ENCODE measurements at places on chromosomes 2 and 18.

- no peak for DNase-seq
Observed at GRCh38 chr2:102256874-102257462, 54.4 kb upstream of the IL1RL1 start.

GRCh38 chr2:55918856-55919255 is 4.7 kb downstream of the EFEMP1 start:
- no peak for DNase-seq

DNA sequence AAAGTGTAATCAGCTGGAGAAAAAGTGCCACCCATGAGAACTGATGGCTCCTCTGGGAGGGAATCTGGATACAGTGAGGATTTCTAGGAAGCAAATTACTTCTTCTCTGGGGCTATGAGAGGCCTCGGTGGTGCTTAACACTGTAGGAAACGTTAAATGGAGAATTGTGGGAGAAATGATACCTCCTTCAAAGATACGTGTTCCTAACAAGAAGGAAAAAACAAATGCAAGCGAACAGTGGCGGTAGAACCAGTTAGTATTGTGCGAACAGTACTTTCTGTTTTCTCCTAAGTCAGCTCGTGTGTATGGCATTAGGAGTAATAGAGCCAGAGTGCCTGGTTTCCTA is 587 bp upstream of the MTIF2 start:
- DNase-seq: no peak

GRCh38 chr2:41963661-41964525 is 83.9 kb upstream of the PKDCC start:
- no peak for DNase-seq

DNA sequence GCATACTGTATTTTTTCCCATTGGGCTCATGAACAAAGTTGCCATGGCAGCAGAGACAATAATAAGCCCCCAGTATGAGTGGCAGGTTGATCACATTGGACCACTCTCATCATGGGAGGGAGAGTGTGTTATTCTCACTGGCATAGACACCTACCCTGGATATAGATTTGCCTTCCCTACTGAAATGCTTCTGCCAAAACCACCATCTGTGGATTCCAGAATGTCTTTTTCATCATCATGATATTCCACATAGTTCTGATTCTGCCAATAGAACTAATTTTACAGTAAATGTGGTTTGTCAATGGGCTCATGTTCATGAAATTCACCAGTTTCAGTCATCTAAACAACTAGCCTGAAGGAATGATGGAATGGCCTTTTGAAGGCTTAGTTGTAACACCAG is 18.4 kb downstream of the TMEM200C start:
- DNase-seq: no peak

- DNase-seq: no peak
Observed at GRCh38 chr2:189261916-189262315, 82.4 kb upstream of the COL5A2 start.

DNA sequence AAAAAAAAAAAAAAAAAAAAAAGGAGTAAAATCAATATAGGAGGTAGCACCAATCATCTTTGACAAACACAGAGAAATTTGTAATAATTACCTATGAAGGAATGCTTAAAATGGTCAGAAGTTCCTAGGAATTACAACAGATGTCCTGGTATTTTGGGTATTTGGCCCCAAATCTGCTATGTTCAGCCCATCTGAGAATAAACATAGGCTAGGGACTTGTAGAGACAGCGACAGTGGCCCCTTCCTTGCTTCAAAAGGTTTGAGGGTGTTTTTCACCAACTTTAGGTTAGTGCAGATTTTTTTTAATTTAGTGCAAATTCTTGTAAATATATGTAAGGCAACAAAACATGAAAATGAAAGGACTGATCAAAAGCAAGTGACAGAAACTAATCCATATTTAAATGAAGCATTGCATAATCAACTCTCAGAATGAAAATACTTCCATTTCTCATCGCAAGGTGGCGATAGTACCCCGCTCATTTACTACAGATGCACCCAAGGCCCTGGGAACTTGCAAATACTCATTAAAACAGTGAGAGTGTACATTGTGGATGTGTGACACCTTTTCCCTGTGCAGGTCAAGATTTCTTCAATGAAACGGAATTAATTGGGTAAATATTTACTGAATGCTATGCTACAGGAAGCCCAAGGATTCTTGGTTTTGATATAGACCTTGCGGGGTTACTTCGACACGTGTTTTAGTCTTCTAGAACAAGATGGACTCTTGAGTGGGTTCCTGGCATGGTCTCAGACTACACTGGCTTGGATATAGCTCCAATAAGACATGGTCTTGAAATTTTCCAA is 44.6 kb downstream of the FAM124B start:
- DNase-seq: peak; percentile 72

DNA sequence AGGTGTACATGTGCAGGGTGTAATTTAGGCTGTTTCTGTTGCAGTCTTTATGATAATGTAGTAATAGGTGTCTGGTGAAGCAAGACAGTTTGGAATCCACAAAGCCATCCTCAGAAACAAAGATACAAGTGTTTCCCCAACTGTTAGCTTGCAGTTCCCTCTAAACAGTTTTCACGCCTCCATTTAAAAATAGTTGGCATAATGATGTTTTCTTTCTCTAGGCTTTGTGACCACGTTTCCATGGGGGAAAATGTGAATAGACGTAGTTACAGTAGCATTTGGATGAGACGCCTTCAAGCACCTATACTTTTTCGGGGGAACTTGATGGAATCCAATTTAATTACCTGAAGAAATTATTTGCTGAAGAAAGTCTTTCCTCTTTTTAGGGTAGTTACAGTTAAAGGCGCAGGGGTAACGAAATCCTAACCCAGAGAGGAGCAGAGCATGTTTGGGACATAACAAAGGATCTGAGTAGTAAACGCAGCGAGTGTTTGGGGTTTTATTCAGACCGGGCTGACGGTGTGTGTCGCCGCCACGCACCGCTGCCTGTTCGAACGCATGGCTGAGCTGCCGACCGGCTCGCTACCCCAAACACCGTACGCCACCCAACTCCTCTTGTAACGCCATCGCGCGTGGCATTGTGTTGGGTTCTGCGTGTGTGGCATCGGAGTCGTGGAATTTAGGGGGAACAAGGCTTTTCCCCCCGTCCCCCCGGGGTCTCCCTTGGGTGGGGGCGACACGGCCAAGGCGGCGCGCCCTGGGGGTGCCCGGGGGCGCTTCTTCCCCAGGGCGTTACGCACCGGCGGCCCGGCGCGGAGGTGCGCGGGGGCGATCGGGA is 681 bp upstream of the NRP2 start:
- no peak for DNase-seq

GRCh38 chr18:27847412-27847811 is 329.5 kb downstream of the CDH2 start:
- no peak for DNase-seq

DNA sequence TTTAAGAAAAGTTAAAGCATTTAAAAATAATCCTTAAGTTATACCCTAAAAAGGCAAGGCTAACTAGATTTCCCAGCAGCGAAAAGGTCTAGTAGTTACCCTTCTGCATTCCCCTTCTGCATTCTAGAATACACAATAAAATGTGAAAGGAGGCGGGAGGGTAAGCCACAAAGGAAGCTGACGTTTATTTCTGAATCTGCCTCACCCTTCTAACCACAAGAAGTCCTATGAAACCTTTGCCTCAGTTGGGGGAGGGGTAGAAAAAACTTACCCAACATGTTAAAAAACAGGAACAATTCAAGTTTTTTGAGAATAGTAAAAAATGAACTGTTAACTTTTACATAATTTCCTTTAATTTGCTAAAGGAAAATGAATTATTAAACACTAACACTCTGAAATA is 11.3 kb downstream of the STK17B start:
- peak; percentile 81 for DNase-seq

- DNase-seq: no peak
Observed at GRCh38 chr2:39275016-39275415, 31.2 kb upstream of the CDKL4 start.

DNA sequence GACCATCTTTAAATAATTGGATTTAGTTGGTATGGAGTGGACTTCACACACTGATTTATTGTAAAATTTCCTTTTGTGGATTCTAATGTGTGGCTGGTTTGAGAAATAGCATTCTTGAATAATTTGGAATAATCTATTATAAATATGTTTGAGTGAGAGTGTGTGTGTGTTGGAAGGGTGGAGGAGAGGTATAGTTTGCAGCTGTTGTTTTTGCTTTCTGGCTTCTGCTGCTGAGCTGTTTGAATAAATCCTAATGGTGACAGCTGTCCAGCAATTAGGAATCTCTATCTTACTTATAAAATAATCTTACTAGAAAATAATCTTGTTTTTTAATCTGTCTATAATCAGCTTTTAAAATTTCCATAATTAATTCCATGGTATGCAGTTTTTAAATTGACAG is 1283.0 kb upstream of the CDH2 start:
- no peak for DNase-seq

DNA sequence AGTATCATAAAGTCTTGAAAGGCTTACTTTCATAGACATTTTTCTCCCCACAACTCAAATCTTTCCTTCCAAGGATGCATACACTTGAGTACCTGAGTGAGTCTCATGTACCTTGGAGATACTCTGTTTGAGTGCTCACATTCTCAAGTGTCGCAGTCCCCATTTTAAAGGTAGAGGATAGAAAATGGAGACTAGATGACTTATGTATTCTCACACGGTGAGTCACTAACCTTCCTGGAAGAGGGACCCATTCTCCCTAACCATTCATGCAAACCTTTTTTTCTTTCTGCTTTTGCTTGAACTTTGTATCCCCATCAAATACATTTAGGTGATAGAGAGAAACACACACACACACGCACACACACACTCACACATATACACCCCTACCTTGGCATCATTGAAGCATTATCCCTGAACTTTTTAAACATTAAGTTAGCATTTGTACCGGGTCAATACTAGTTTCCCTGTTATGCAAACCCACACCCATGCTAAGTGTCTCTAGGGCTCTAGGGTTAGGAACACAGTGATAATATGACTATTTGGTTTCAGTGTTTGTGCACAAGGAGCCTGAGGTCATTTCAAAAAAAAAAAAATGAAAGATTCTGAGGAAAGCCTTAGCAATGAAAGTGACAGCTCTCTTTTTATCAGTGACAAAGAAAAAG is 236.2 kb downstream of the IKZF2 start:
- DNase-seq: no peak

DNA sequence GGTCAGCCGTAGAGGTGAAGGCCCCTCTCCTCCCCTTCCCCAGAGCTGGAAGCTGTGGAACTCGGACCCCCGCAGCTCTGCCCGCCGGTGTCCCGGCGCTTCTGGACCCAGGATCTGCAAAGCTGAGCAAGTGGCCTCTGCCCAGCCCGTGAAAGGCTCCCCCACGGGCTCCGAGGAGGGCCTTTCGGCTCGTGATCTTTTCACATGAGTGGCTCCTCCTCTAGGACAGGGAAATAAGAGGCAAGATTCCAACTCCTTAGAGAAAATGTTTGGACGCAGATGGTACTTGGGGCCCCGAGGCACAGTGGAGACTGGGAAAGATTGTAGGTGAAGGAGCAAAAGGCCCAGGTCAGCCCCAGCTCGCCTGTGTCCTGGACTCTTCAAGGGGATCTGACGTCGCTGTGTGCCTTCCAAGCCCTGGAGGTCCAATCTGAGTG is 48.2 kb upstream of the SP3 start:
- DNase-seq: no peak

- DNase-seq: no peak
Observed at GRCh38 chr2:105885456-105885855, 140.7 kb downstream of the NCK2 start.

DNA sequence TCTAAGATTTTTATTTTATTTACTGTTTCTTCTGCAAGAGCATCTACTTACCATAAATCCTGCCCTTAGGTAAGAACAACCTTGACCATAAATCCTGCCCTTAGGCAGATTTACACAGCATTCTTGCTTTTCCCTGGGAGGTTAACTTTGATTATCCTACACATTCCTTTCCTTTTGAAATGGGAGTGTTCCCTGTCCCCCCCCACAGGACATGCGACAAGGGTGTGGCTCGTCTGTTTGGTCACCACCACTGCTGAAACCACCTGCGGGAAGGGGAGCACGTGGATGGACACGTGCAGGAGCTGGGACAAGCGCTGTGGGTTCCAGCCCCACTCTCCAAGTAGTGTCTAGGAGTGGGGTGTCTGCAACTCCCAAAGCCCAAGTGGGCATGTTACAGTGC is 239.3 kb upstream of the SP5 start:
- no peak for DNase-seq

DNA sequence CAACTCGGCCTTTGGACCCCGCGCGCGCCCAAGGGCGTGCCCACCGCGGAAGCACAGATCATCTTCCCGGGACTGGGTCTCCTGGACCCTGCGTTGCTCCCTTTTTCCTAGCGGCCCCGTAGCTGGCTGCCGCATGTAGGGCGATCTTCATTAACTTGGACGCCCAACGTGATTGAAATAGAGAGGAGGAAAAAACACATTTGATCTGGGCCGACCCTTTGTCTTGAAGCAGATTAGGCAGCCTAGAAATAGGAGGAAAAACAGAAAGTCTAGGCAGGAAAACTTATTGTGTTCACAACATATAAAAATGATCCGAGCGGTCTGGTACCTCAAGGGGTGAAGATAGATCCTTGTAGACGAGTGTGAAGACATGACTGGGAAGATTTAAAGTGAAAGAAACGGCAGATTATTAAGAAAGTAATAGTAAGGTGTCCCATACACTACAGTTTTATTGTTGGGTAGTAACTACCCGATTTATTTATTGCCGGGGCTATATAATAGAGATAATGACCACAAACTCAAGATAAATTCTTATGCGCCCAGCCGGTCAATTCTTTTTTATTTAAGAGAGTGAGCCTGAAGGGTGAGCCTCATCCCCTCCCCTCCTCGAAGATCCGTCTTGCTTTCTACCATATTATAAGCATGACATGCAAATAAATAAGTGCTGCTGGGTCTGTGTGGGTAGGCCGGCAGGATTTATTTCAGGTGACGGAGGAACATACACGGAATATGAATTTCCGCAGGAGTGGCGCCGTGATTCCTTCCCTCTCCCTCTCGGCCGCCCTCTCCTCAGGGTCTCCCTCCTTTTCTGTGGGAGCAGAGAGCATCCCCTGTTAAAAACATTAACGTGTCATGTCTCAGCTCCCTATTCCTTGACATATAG is 147.4 kb downstream of the MEIS1 start:
- no peak for DNase-seq

GRCh38 chr2:173153301-173153885 is 77.7 kb downstream of the MAP3K20 start:
- DNase-seq: no peak

DNA sequence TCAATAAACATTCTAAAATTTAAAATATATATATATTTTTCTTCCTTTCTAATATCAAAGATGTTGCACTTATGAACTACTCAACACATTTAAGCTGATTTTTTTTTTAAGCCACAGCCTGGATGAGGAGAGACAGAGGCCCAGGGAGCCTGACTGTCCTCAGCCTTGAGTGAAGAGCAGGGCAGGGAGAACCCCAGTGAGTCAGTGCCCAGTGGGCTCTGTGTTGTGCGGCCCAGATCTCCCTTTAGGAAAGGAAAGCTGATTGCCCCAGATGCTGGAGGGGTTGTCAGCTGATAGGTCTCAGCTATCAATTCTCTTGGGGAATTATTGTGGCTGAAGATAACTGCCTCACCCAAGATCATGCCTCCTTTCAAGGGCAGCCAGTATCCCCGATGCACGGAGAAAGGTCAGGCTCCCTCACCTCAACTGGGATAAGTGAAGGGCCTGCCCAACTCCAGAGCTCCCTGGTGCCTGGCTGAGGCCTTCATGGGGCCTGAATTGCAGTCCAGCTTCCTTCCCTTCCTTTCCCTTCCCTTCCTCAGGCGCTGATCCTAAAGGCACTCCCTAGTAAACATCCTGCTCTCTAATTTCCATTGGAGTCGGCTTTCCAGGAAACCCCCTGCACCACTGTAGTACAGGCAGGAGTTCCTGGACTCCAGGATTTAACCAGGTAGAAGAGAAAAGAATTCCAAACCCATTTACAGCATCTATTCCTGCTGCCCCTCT is 106.9 kb upstream of the ATL2 start:
- no peak for DNase-seq
